Left cardiac atrium (tissue), 4 donors: ENCODE measurements at places on chromosomes 16 and 17. TPM values are rescaled to one million over a fixed set of nuclear protein-coding genes. Genes with fewer than 3 reads are reported as not detected.

Gene RMI2
- total RNA-seq = 0.60 TPM

Gene CHST6
- total RNA-seq = 4.4 TPM

Gene GJC1
- total RNA-seq = 38.5 TPM

Gene RPS15A
- 791 TPM for total RNA-seq

Gene BTBD17
- not detected for total RNA-seq

Gene PPP1R1B
- 5.3 TPM for total RNA-seq

Gene PDILT
- not detected for total RNA-seq

Gene CD300LB
- 0.29 TPM for total RNA-seq

Gene SOST
- not detected for total RNA-seq

Gene PHF12
- total RNA-seq = 18.8 TPM

Gene TMC7
- 0.85 TPM for total RNA-seq

Gene OR1A1
- total RNA-seq = not detected

Gene PRAC1
- not detected for total RNA-seq

Gene GLIS2
- total RNA-seq = 23.9 TPM

Gene CPNE7
- not detected for total RNA-seq

Gene PIRT
- not detected for total RNA-seq

Gene SNX20
- 2.0 TPM for total RNA-seq

Gene CRYBA1
- total RNA-seq = not detected

Gene TM4SF5
- not detected for total RNA-seq

Gene RAB34
- 53.8 TPM for total RNA-seq

Gene LRRC37A3
- total RNA-seq = 9.6 TPM

Gene TNRC6A
- total RNA-seq = 31.9 TPM
